Fibroblast of villous mesenchyme (primary cell): ENCODE measurements at places on chromosomes 6 and 20.

GRCh38 chr20:9078826-9079731 is 10.2 kb downstream of the PLCB4 start:
- no peak for DNase-seq

GRCh38 chr20:57680131-57680716 is 29.6 kb downstream of the PMEPA1 start:
- peak; percentile 6 for DNase-seq

- DNase-seq: no peak
Measured at GRCh38 chr6:100462706-100463629, 1.8 kb downstream of the SIM1 start.

DNA sequence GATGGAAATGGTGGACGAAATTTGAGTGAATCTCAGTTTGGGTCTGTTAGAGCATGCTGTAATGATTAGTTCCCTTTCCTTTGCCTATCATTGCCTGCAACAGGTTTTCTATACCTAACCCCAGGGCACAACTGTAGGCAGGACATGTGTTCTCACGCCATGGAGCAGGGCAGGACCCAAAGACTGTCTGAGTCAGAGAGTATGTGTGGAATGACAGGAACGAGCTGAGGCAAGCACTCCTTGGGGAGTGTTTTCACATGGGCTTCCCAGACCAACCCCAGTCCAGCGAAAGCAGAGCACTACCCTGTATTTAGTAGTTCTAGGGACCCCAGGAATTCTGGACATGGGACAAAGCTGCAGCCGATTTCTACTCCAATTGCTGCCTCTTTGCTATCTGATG is 234.2 kb downstream of the HACE1 start:
- DNase-seq: peak; percentile 84

GRCh38 chr6:7773322-7773721 is 47.4 kb downstream of the BMP6 start:
- no peak for DNase-seq

DNA sequence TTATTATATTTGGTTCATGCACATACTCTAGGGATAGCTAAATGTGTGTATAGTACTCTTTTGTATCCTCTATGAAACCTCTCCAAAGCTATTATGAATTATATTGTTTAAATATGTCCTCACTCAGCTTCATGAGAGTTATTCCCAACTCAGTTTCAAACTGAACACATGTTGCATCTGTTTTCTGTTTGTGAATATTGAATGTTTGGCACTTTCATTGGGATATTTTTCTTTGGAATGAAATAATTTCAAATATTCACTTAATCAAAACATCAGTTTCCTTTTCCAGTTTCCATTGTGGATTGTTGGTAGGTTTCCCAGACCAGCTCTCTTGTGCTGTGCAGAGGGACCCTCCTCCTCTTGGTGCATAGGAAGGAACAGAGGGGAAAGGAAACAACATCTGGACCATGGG is 46.6 kb downstream of the HDAC2 start:
- peak; percentile 3 for DNase-seq

GRCh38 chr6:160349814-160350350 is 1.7 kb downstream of the SLC22A3 start:
- peak; percentile 21 for DNase-seq
